ENCODE measurements at places on chromosomes 5 and 9.

- DNase-seq: no peak
Observed at GRCh38 chr9:71692337-71692736, 76.0 kb downstream of the CEMIP2 start.

GRCh38 chr9:134899818-134900217 lies 17.9 kb downstream of the FCN1 start:
- no peak for DNase-seq

GRCh38 chr5:78925129-78925876 lies 59.8 kb downstream of the ARSB start:
- DNase-seq: no peak

DNA sequence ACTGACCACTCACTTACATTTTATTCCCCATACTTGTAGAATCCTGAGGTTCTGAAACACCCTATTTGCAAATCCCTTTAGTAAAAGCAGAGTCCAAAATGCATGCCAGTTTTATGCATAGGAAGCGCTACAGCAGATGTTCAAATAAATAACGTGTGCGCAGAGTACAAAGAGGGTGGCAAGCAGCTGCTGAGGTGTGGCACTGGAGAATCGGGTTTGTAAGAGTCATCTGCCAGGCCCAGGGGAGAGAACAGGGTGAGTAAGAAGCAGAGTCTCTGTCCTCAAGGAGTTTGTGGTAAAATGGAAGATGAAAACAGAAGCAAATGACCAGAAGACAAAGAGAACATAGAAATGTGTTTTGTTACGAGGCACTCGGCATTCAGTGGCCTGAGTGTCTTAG lies 288.8 kb downstream of the GLIS3 start:
- DNase-seq: no peak

DNA sequence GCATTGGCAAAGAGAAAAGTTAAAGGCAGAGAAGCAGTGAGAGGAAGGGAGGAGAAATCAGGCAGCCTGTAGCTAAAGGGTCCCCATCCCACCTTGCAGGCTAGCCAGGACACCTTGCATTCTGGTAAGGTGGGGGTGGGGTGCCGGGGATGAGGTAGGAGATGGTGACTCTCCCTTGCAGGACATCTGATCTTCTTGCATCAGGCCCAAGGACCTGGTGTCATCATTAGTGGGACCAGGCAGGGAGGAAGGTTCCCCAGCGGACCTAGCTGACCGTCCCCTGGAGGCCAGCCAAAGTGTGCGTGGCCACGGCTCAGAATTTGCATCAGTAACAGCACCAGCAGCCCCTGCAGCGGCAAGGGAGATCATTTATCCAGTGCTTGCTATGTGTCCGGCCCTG lies 21.7 kb upstream of the CYSTM1 start:
- DNase-seq: no peak

- no peak for DNase-seq
Observed at GRCh38 chr5:23318960-23319359, 188.4 kb upstream of the PRDM9 start.

- no peak for DNase-seq
Observed at GRCh38 chr5:66769030-66769733, 173.0 kb downstream of the MAST4 start.

DNA sequence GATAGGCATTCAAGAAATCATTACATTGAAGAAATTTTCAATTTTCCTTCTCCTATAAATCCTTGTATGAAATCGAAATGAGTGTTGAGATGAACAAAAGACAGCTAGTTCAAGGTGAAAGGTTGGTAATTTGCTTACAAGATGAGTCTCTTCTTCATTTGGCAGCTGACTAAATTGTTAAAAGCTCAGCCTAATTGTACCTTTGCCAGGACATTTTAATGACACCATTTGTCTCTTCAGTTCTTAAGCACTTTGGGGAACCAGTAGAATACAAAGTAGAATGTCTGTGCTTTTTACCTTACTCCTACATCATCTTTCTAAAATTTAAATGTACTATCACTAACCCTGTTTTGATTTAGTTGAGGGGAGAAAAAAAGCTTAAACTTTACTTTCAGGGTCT lies 59.4 kb downstream of the GRAMD2B start:
- no peak for DNase-seq

DNA sequence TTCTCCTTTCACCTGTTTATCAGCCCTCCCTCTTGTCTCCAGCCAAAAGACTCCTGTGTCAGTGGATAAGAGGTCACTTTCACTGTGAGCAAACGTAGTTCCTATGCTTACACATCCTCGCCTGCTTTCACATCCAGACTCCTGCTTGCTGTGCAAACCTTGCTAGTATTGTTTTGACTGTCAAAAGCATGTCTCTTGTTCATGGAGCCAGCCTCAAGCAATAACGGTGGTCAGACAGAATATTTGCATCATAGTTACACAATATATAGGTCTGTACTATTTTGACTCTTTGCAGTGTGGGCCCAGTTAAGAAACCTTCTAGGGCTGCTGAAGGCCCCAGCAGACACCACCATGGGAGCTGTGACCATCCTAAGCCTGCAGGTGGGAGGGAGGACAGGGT lies 420.0 kb downstream of the SEMA5A start:
- DNase-seq: no peak

- no peak for DNase-seq
Observed at GRCh38 chr5:60830581-60831127, 13.4 kb downstream of the ELOVL7 start.

GRCh38 chr5:59428391-59428790 lies 465.1 kb downstream of the PDE4D start:
- no peak for DNase-seq

DNA sequence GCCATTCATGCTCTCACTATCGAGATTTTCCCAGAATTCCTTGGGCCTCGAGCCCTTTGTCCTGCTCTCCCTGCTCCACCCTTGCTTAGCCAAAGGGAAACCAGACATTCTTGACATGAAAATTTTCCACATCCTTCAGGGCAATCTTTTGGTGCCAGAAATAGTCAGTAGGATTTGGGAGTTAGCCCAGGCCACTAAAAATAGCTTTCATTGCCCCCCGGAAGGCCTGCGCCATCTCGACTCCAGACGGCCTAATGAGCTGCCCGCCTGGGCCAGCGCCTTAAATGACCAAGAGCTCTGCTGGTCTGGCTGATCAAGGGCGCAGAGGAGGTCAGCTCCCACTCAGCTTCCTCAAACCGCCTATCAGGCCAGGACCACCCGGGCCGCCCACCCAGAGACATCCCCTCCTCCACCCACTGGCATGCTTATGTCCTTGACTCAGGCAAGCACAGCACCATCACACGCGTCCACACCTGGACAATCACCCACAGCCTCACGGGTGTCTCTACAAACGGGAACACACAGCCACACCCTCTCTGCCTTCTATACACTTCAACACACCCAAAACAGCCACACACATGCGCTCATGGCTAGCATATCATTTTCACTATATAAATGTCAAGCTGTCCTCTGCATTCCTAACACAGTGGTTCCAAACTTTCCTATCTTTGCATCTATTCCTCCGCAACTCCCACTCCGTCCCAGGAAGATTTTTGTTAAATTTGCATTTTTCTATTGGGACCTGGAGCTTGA lies 20.9 kb downstream of the DUSP1 start:
- no peak for DNase-seq

DNA sequence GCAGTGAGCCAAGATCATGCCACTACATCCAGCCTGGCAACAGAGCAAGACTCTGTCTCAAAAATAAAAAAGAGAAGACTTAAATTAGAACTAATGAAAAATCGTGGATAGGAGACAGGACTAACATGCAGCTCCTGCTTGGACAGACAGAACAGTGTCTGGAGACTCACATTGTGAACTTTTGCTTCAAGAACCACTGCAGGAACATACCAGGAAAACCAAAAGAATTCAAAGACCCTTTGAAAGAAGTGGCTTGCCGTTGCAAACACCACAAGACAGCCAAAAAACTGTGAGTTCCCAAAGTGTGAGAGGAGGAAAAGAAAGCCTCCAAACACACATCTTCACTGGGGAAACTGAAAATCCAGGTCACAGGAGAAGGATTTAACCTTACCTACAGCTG lies 48.8 kb upstream of the SNAPC3 start:
- DNase-seq: no peak

GRCh38 chr9:34690983-34691935 lies at the start of gene CCL19:
CCL19 (minus strand) TSS chr9:34691276; CDS start chr9:34691139, 137 bp downstream.
- DNase-seq: no peak

GRCh38 chr9:17994695-17995425 lies 416.0 kb downstream of the SH3GL2 start:
- DNase-seq: no peak

DNA sequence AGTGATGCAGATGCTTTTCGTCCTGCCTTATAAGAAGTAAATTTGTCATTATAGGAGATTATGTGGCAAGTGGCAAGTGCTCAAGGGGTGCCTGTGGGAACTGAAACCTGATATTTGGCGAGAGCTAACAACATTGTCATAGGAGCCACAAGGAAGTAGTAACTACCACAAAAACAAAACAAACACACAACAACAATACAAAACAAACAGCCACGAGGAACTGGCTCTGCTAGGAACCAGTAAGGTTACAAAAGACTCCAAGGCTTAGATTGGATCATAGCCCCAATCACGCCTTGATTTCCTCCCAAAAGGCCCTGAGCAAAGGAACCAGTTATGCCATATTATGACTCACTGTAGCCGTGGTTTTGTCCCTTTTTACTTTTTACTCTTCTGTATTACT lies 1045.2 kb downstream of the CDH12 start:
- DNase-seq: no peak

- DNase-seq: no peak
Observed at GRCh38 chr9:125759764-125760129, 12.6 kb downstream of the PBX3 start.

DNA sequence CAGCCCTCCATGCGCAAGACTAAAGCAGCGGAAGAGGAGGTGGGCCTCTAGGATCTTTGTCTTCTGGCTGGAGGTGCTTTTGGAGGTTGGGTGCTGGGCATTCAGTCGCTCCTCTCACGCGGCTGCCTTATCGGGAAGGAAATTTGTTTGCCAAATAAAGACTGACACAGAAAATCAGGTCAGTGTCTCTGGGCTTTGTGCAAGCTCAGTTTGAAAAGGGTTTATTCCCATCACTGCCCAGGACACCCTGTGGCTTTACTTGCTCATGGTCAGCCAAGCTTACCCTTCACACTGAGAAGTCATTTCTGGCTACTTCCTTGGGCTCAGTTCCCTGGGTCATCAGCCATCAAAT lies 10.5 kb downstream of the SLC2A8 start:
- no peak for DNase-seq

DNA sequence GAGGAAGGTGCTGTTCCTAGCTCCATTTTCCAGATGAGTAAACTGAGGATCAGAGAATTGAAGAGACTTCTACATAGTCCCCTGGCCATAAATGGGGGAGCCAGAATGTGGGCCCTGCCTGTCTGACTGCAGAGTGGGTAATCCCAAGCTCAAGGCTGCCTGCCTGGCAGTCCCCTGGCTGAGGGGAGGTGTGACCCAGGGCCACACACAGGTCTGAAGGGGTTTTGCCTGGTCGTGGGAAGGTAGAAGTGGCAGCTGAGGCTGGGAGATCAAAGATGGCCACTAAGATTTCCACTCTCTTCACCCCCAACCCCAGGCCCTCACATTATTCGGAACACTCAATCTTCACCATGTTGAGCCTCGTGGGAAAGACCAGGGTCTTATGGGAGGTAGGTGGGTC lies 176.3 kb downstream of the MACROH2A1 start:
- DNase-seq: no peak

DNA sequence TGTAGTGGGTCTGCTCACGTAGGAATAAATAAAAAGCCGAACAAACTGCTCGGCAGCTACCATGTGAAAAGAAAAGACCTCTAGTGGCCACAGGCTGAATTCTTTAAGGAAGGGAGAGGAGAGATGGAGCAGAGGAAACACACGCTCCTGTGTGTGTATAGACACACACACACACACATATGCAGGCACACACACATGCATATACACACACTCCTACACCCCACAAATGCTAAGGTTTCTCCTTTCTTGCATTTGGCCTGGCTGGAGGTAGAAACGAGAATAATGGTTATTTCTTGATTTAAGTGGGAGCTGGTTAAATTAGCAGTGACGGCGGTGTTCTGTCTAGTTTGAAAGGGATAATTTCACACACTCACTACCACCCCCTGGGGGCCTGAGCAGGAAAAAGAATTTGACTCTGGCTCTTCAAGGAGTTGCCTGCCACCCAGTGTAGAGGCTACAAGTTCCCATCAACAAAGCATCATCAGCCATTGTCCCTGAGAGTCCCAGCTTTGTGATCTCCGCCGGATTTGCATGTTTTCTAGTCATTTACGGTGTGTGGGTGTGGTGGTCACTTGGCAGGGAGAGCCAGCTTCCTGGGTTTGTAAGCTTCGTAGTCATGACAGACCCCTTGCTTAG lies at the start of gene INSYN2B:
Gene INSYN2B, minus strand, starts transcription at position 78 of the 636 bp plus-strand sequence. CDS start 96,597 bp downstream, outside the sequence.
- DNase-seq: no peak

DNA sequence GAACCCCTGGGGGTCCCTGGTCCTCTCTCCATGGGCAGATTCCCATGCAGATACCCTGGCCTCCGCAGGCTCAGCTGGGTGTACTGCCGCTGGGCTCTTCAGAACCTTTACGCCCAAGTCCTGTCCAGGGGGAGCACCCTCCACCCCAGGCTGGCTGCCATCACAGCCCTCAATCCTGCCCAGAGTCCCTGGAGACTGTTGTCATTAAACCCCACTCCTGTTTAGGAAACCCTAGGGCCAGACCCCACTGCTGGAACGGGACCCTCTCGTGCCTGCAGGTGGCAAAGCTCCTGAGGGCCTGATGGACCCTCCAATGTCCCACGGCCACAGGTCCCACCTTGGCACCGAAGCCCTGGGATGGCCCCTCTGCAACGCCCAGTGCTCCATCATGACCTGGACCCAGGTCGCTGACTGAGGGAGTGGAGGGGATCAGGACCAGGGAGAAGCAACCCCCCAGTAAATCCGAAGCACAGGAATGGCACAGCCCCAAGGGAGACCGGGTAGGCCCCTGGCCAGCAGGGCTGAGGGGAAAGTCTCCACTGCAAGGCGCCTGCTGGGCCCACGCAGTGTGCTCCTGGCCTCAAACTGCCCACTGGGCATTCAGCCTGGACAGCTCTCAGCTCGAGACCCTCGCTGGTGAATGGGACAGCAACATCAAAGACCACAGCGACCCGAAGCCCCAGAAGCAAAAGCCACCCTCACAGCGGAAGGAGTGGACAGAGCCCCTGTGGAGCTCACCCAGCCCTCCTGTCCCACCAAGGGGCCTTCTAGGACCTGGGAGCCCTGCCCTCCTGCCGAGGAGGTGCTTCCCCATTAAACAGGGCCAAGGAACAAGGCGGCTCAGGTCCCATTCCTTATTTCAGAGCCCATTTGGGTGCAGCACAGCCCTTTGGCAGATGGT lies 8.3 kb downstream of the ZDHHC11B start:
- no peak for DNase-seq

DNA sequence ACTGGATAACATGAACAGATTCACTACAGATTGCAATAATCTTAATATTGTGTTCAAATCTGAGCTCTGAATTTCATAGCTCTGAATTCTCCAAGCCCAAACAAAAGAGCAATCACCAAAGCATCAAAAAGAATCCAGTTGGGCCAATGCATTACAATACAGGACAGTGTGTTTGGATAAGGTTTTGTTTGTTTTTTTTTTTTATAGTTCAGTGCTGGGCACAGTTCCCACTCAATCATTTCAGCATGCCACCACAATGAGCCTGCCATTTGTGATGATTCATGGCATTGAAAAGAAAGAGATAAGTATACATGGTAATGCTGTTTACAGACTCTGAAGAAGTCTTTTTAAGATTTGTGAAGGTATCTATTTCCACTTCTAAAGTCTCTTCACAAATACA lies 1.7 kb upstream of the HTR1A start:
- DNase-seq: no peak

Data from naive thymus-derived CD4-positive, alpha-beta T cell (primary cell).